ENCODE measurements at places on chromosomes 3 and 15. TPM values are rescaled to one million over a fixed set of nuclear protein-coding genes. Genes with fewer than 3 reads are reported as not detected.

- DNase-seq = no peak
Observed at GRCh38 chr3:9422712-9423424, 25.5 kb downstream of the SETD5 start.

GRCh38 chr15:98955331-98955730 lies 52.3 kb downstream of the PGPEP1L start:
- no peak for DNase-seq

SLC51B gene
- not detected for total RNA-seq

- DNase-seq = no peak
Observed at GRCh38 chr3:4848176-4848825, 130.9 kb upstream of the BHLHE40 start.

C3orf49 gene
- not detected for total RNA-seq

DNA sequence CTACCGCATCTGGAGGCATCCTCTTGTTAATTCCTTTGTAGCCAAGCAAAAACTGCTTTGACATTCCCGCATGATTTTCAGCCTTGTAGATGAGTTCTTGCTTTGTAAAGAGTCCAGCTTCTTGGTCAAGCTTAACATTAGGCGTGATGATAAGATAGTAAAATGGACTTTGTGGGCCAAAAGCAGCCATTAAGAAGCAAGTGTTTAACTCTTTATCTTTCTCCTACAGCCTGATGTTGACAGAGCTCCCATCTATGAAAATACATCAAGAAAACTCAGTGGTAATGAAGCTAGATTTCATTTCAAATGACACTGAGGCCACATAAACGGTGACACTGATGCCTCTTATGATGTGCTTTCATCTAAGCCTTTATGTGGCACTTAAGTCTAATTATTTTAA lies 33.2 kb downstream of the FNDC3B start:
- DNase-seq = no peak

GRCh38 chr3:151795276-151795675 lies 18.6 kb upstream of the AADAC start:
- no peak for DNase-seq

RHOV gene
- total RNA-seq = 0.25 TPM

DNA sequence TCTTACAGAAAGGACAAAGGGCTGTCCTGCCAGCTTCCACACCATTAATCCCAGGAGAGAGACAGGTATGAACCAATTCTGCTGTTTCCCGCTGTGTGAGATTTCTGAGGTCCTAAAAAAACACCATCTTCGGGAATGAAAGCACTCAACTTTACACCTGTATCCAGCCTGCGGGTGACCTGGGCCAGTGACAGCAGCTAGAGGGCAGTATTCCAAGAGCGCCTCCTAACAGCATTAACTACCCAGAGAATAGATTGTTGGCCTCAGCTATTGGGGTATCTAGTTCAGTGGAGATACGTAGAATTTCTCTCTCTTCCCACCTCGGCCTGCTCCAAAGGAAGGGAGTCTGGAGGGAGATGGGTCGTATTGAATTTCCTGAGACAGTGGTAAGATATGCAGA lies 55.1 kb downstream of the WDR76 start:
- DNase-seq = no peak

GRCh38 chr3:141385406-141386125 lies 17.3 kb downstream of the ZBTB38 start:
- no peak for DNase-seq

CFAP161 gene
- not detected for total RNA-seq

DNA sequence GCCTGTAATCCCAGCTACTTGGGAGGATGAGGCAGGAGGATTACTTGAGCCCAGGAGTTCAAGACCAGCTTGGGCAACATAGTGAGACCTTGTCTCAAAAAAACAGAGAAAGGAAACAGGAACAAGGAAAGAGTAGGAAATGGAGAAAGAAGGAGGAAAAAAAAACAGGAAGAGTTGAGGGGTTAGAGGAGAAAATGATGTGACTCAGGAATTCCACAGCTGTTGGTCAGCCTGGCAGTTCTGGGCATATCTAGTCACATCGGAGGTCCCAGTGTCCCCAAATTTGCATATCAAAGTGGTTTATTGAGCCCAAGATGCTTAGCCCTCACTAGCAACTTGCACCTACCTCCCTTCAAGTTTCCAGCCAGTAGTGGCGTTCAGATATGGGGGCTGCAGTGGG lies 18.8 kb upstream of the JMJD7 start:
- no peak for DNase-seq

- no peak for DNase-seq
Observed at GRCh38 chr15:35141743-35142471, 56.8 kb upstream of the NANOGP8 start.

BCHE gene
- not detected for total RNA-seq

DNA sequence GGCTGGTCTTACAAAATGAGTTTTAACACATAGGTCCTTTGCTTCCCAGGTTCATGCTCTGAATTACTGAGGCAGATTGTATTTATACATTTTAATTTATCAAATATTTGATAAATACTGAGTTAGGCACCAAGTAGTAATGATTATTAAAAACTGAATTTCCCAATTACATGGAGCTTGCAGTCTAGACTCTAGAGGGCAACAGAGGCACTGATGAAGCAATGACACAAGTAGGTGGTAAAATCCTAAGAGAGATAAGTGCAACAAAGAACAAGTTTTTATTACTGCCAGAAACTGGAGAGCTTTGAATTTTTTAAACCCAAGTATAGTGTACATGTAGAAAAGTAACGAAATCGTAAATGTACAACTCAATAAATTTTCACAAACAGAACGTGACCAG lies 406.2 kb upstream of the RARB start:
- DNase-seq = no peak

XPC gene
- total RNA-seq = 51.5 TPM

GRCh38 chr3:52552089-52552488 lies 15.7 kb downstream of the UQCC5 start:
- DNase-seq = no peak

GRCh38 chr3:108862865-108863798 lies 40.5 kb downstream of the TRAT1 start:
- peak; percentile 5 for DNase-seq

ACP3 gene
- not detected for total RNA-seq

DNA sequence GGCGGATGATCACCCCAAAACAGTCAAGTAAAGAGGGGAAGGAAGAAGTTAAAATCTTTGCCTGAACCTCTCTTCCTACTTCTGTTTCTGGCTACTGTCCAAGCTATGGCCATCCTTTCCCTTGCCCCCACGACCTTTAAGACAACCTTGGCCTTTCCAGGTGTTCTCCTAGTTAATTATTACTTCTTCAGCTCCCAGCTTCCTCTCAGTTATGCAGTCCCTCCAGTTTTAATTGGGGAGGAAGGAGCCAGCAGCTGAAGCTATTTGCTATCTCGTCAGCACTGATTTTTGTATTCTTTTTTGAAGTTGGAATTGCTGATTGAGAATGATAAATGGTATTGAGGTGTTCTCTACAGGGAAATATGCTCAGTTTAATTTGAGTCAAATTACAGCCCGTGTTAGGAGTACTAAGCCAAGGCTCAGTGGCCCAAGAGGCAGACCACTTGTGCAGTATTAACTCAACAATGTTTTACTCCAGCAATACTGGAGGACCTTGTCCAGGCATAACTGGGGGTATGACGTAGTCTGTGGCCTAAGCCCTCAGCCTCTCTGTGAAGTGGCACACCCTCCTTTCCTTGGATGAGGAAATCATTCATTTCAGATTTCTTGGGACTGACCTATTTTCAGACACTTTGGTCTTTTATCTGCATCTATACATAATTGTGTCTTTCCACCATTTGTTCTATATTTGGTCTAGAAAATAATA lies 336.9 kb downstream of the SLC9A9 start:
- no peak for DNase-seq

SNTN gene
- not detected for total RNA-seq

DNA sequence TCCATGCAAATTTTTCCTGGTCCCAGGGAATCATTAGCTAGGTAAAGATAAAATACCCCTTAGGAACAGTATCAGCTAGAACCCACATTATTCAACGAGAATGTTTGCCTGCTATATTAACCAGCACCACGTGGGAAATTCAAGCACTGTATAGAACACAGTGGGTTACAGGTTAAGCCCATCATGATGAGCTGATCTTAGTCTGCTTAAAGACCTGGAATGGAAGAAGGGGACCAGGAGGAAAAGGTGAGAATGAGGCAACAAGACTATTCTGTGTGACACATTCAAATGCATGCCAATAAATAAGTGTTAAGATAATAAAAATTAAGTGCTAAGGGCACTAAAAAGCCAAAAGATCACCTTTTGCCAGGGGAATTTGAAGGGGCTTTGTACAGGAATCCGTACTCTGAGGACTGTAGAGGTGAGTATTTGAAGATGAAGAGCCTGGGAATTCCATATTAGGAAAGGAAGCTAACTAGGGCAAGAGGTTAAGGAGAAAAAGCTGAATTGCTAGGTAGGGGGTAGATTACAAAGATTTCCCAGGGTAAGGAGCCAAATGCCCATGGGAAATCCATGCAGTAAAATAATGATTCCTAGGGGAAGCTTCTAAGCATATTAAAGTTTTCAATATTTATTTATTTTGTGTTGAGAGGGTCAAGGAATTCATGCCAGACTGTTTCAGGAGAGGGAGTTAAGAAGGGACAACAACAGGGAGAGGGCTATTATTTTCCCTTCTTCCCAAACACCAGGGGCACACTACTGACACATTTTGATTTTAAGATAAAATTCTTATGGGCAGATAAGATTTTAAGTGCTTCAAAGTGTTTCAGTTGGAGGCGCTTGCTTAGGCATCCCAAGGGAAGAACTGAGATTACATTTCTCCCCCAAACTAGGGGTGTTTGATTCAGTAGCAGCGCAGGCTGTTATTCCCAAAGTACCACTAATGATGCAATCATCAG lies 2.3 kb upstream of the MED12L start:
- peak; percentile 13 for DNase-seq

GRCh38 chr15:80034629-80035028 lies 24.8 kb upstream of the ZFAND6 start:
- DNase-seq = no peak

DNA sequence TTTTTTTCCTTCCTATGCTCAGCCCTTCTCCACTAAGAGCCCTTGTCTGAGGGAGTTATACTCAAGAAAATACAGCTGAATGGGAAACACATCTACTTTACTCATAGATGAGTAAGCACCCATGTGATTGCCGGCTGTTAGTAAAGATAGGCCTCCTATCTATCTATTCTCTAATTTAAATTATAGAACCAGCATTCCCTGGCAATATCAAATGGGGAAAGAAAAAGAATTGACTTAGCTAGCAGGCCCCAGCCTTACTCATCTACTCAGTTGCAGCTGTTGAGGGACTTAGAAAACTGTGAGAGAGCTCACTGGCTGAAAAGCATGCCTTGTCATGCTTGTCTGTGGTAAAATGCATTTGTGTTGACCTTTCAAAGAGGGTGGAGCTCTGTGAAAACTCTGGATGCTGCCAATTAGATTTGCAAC lies 116.9 kb upstream of the LRRFIP2 start:
- DNase-seq = no peak

GRCh38 chr3:153746211-153746610 lies 375.0 kb upstream of the ARHGEF26 start:
- no peak for DNase-seq

MED12L gene
- 0.43 TPM for total RNA-seq

LACTB gene
- total RNA-seq = 8.8 TPM

GRCh38 chr3:120100711-120101110 lies 6.5 kb upstream of the GSK3B start:
- no peak for DNase-seq

- no peak for DNase-seq
Observed at GRCh38 chr15:31782951-31783350, 247.4 kb upstream of the CHRNA7 start.

- no peak for DNase-seq
Observed at GRCh38 chr3:3556078-3556477, 243.2 kb upstream of the LRRN1 start.

All from CD8-positive, alpha-beta T cell (primary cell).